ENCODE measurements at places on chromosomes 12 and 14.
A peak's percentile ranks its signal among the peaks of the same experiment; 100 is the strongest.

DNA sequence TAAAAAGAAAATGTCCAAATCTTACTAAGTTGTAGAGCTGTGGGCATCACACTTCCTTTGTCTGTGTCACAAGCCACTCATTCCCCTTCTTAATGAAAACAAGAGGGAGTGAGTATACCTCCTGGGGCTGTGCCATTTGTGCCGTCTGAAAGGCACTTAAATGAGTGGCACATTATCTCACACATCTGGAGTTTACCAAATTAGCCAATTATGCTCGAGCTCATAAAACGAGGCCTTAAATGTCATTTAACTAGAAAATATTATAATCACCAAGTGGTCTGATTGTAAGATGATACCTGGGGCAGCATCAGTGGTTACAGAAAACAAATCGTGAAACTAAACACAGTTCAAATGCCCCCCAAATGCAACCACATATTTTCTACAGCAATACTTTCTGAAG, 146.1 kb downstream of the PAX9 start:
- no peak for DNase-seq

- no peak for DNase-seq
These were observed 5.2 kb upstream of the HELB start for GRCh38 chr12:66297080-66297479.

DNA sequence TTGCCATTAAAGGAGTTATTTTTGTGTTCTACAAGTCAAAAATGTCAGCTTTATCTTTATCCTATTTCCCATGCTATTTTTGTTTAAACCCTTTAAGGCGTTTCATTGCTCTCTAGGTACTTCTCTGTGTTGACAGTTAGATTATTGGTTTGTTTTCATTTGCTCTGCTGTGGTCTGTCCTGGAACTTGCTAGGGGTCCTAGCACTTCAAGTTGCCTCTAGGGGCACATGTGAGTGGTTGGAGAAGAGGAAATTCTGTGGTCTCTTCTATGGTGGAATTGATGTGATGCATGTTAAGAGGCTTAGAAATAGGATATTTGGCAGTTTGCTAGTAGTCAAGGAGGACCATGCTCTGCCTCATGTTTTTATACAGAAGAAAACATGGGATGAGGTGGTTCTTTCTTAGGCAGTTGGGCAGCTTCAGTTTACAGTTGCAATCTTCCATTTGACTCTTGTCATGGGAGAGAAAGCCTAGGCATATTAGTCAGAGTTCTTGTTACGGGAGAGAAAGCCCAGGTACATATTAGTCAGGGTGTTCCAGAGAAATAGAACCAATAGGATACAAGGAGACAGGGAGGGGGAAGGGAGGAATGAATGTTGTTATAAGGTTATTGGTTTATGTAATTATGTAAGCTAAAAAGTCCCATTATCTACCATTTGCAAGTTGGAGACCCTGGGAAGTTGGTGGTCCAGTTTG, 14.4 kb downstream of the TTLL5 start:
- no peak for DNase-seq

- no peak for DNase-seq
These were observed 3.2 kb downstream of the OR4K2 start for GRCh38 chr14:19878029-19878642.

GRCh38 chr14:102363182-102363943, 622 bp downstream of the TECPR2 start:
- no peak for DNase-seq

DNA sequence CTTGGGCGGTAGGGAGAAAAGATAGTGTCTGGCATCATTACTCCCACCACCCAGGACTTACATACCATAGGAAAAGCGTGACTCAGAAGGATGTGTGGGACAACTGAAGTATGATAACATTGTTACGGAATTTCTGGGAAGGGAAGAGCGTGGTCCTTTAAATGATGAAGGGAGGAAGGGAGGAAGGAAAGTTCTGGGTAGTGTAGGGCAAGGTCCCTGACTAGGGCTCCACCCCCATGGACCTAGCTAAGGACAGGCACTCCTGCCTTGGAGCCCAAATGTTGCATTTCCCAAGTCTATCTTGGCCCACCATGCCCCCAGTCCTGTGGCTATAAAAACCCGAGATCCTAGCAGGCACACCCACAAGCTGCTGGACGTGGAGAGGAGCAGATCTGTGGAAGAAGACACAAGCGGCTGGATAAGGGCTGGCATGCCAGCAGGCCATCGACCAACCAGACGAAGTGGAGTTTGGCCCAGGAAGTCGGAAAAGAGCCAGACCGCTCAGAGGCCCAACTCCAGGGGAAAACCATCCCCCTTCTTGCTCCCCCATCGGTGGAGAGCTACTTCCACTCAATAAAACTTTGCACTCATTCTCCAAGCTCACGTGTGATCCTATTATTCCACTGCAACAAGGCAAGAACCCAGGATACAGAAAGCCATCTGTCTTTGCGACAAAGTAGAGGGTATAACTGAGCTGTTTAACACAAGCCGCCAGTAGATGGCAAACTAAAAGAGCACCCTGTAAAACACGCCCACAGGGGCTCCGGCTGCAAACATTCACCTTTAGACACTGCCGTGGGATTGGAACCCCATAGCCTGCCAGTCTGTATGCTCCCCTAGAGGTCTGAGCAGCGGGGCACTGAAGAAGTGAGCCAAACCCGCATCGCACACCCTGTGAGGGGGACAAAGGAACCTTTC, 23.0 kb upstream of the RAB21 start:
- no peak for DNase-seq

- no peak for DNase-seq
These were observed 119.9 kb downstream of the PHETA1 start for GRCh38 chr12:111249018-111249370.

GRCh38 chr14:25094171-25094907, 44.4 kb upstream of the STXBP6 start:
- DNase-seq = no peak

- no peak for DNase-seq
These were observed 50.0 kb upstream of the EVL start for GRCh38 chr14:100015251-100015655.

DNA sequence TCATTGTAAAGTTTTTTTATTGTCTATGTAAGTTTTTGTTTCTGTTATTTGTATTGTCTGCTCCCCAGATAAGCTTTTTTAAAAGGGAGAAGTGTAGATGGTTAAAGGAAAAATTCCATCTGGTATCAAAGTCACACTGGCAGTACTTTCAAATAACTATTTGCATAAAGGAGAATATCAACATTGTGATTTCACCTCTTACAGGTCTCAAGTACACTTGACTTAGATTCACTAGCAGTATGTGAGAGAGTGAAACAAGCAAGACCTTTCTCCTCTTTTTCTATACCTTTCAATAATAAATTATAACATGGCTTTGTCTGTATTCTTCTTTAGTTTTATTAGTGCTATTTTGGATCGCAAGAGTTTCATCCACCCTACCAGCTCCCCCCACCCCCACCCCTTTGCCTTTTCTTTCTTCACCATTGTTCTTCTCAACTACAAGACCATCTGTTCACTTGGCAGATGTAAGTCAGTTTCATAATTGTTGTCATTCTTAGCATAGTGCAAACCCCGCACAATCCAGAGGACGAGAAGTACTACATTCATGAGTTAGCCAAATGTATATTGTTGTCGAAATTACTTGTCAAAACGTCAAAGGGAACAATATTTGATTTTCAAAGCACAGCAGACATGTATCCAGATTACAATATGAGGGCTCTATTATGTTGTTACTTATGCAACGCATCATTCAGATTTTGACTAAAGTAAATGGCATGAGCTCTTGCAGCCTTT, 602.7 kb upstream of the FLRT2 start:
- DNase-seq = no peak

DNA sequence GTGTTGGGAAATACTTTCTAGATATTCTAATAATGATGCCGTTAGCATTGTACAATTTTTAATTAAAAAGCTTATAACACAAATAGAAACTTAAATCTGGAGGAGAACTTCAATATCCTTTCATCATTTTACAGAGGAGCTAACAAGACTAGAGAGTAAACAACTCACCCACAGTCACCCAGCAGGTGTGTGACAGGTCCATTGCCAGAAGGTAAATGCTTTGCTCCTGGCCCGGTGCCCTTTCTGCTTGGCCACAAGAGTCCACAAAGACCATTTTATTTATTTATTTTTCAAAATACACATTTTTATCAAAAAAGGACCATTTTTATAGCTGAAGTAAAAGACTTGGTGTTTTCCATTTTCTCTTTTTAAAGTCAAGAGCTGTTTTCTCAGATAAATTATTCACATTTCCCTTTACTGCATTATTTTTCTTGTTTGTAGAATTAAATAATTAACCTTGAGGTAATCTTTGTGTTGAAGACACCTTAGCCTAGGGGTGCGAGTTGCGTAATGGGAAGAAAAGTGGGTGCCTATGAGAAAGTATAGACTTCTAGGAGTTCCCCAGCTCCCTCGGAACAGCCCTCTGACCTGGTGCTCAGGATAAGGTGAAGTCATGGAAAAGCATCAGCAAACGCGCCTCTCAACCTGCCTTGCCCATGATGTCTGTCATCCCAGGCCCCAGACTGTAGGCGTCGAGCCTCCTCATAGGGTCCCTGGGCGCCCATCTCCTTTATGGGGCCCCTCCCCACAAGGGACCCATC, 26.3 kb upstream of the AMIGO2 start:
- DNase-seq = no peak

DNA sequence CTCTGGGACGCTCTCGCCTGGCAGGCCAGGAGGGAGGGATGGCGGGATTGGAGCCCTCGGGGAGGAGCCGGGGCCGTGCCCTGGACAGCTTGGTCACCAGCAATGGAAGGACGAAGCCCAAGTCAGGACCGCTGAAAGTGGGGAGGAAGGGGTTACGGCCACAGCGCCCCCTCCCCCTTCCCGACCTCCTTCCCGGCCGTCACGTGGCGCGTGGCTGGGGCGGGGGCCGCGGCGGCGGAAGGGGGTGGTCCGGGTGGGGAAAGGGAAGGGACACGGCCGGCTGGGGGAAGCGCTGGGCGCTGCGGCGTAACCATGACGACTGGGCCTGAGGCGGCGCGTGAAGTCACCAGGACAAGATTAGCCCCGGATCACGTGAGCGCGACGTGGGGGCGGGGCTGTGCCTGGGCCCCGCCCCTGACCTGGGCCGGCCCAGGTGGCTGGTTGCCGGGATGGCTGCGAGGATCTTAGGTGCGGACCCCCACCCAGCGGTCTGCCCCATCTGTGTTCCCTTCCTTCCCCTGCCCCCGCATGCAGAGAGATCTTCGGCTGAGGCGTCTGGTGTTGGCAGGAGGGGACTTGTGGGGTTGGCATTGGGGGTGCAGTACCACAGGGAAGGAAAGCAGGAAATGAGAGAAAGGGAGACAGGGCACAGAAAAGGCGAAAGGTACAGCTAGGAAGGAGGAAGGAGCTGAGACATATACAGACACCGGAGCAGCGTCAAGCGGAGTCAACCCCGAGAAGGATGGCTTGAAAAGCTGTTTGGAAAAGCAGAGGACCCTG, 6.2 kb downstream of the MAP3K12 start:
- DNase-seq = peak; percentile 77

Measured in activated gamma-delta T cell treated with anti-CD3 and anti-CD28 coated beads, Interleukin-2, amount 50 U/mL, for 16 hours (primary cell).